Uterus (tissue), 4 donors: ENCODE measurements at places on chromosomes 11 and 22. TPM values are rescaled to one million over a fixed set of nuclear protein-coding genes. Genes with fewer than 3 reads are reported as not detected.

The VPREB1 gene
- not detected for total RNA-seq

DNA sequence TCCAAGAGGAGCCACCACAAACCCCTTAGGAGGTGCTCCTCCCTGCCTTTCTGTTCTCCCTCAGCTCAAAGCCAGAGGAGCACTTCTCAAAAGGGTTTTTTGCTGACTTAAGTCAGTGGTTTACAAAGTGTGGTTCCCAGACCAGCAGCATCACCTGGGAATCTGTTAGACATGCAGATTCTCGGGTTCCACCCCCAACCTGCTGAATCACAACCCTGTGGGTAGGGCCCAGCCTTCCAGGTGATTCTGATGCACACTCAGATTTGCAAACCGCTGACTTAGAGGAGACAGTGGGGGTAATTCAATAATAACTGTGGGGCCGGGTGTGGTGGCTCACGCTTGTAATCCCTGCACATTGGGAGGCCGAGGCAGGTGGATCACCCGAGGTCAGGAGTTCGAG lies 22.8 kb downstream of the CREB3L1 start:
- no peak for DNase-seq

- DNase-seq = no peak
Observed at GRCh38 chr11:116072133-116072532, 567.9 kb upstream of the CADM1 start.

The BIK gene
- 0.49 TPM for total RNA-seq

DNA sequence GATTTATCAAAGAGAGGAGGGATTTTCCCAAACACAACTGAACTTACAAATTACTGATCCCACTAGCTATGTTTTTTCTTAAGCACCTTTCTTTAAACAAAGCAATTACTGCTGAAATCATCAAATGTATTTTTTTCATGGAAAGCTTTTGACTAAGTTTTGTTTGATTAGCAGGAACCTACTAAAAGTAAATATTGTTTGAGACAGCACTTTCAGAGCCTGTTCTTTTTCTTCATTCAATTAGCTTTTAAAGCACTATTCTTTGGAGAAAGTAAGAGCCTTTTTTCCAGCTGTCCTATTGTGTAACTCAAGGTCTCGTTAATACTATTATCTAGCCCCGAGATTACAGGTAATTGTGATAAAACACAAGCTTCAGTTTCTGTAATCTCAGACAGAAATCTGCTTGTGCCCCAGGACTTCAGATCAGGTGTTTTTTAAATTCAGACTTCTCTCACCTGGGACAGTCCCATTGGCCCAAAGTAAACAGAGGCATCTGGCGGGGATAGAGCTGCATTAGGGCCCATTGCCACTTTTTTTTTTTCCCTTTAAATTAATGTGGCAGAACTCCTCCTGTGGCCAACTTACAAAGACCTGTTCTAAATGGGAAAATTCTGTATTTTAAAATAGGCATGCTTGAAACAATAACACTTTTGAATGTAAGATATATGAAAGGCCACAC lies 11.0 kb downstream of the CSTPP1 start:
- DNase-seq = no peak

GRCh38 chr22:39685336-39686177 lies 115.0 kb downstream of the CACNA1I start:
- DNase-seq = no peak
